ENCODE measurements at places on chromosomes 16 and 17.

GRCh38 chr17:39486242-39486641 lies 25.0 kb downstream of the CDK12 start:
- DNase-seq, result no peak

DNA sequence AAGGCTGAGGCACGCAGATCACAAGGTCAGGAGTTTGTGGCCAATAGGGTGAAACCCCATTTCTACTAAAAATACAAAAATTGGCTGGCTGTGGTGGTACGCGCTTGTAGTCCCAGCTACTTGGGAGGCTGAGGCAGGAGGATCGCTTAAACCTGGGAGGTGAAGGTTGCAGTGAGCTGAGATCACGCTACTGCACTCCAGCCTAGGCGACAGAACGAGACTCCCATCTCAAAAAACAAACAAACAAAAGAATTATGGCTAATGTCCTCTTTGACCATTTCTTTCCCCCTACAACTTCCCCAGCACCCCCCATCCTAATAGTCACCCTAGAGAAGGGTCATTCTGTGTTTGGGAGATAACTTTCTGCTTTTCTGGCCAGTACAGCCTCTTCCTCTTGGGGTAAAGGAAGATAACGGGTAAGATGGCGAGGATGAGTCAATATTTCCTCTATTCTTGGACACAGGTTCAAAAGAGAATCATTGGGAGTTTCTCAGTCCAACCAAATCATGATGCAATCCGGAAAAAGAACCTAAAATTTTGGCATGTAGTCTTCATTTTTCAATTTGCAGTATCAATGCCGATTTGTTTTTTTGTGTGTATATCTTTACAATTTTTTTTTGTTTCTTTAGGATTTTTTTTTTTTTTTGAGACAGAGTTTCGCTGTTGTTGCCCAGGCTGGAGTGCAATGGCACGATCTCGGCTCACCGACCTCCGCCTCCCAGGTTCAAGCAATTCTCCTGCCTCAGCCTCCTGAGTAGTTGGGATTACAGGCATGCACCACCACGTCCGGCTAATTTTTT lies 107.6 kb upstream of the MED13 start:
- no peak for DNase-seq

GRCh38 chr16:85968041-85968920 lies 69.3 kb downstream of the IRF8 start:
- no peak for DNase-seq

DNA sequence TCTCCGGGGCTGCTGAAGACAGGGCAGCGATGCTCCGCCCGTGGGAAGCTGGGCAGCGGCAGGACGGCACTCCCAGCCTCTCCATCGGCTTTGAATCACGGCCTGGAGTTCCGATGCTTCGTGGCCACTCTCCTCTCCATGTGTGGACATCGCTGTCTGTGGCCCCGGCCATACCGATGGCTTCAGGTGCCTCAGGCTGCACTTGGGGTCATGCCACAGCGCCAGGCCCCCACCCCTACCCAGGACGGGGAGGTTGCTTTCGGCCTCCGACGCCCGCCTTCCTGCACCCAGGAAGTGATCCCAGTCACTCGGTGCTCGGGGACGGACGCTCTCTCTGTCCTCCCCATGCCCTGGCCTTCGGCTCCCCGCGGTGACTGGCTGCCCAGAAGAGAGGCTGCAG lies 180.7 kb downstream of the BANP start:
- no peak for DNase-seq

DNA sequence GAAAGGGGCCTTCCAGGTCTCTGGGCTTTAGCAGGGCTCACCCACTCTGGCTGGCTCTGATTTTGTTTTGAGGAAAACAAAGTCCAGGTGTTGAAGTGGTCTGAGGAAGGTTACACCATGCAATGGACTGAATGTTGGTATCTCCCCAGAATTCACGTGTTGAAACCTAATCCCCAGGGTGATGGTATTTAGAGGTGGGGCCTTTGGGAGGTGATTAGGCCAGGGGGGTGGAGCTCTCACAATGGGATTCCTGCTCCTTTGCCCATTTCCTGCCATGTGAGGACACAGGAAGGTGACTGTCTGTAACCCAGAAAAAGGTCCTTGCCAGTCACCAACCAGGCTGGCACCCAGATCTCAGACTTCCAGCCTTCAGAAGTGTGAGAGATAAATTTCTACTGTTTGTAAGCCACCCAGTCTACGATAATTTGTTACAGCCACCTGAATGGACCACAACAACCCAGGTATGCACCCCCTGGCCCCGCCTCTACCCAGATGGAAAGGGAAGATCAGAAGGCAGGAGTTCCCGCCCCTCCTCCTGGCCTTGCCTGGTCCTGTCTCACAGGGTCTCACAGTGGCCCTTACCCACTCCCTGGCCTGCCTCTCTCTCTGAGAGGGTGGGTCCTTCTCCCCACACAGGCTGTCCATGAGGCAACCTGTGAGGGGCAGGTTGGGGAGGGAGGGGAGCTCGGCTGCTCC lies 32.0 kb downstream of the LRRC75A start:
- DNase-seq, result no peak

GRCh38 chr16:71863995-71864394 lies 18.2 kb downstream of the ATXN1L start:
- DNase-seq, result no peak

GRCh38 chr16:54204756-54205155 lies 81.8 kb downstream of the IRX3 start:
- DNase-seq, result no peak

- DNase-seq, result no peak
Observed at GRCh38 chr16:17277981-17278381, 192.8 kb downstream of the XYLT1 start.

DNA sequence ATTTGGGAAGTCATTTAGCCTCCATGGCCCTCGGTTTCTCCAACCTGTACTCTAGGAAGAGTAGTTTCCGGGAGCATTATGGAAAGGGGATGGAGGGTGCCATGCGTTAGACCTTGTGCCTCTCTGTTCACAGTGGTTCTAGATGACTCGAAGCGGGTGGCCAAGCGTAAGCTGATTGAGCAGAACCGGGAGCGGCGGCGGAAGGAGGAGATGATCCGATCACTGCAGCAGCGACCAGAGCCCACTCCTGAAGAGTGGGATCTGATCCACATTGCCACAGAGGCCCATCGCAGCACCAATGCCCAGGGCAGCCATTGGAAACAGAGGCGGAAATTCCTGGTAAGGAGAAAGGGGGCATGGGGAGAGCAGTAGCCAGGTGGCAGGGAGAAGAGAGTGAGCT lies 15.9 kb downstream of the NR1D1 start:
- no peak for DNase-seq

GRCh38 chr17:21463204-21463661 lies 87.1 kb downstream of the KCNJ12 start:
- DNase-seq, result no peak

DNA sequence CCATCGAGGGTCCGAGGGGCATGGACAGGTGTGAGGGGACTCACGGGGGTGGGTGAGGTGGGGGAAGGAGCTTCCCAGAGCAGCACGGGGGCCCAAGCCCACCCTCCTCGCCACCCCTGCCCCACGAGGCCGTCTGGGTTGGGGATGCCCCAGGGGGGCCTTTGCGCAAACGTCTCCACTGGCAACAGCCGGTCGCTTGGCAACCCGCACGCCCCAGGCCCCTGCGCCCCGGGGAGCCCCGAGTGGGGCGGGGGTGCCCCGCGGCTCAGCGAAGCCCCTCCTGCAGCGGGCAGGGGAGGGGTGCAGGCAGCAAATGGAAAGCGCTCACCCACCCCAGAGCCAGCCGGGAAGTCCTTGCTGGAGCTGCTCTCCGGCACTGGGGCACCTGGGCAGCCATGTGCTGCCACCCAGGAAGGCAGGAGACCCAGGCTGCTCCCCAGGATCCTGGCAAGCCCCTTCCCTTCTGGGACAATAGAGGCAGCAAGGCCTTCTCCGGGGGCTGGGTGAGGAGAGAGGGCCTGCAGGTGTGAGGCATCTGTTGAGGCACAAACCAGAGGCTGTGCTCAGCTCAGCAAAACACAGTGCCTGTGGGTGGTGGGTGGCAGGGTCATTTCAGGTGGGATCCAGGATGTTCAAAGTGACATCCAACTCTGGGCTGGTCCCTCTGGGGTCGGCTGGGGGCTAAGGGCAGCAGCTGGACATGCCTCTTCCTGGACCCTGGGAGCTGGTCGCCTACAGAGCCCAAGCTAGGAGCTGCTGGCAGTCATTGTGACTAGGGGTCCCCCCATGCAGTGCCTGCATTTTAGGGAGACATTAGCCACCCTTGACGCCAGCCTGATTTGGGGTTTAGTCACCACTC lies 80.9 kb upstream of the CBX4 start:
- no peak for DNase-seq

GRCh38 chr16:27995378-27995777 lies 68.1 kb downstream of the GSG1L start:
- no peak for DNase-seq

GRCh38 chr17:19284005-19284959 lies 47.1 kb downstream of the EPN2 start:
- DNase-seq, result no peak

DNA sequence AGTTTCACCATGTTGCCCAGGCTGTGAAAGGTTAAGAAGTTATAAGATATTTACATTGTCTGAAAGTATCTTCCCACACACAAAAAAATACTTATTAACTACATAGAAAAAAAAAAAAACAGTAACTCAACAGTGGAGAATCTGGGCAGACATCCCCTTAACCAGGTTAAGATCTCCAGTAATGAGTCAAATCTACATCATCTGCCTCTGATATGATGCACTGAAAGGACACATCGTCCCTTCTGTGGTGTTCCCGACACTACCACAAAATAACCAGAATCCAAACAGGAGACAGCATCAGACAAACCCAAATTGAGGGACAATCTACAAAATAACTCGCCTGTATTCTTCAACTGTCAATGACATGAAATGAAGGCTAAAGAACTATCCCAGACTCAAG lies 40.0 kb downstream of the CMTM4 start:
- peak; percentile 30 for DNase-seq

GRCh38 chr16:69754143-69754468 lies 620 bp downstream of the NOB1 start:
- no peak for DNase-seq

GRCh38 chr16:23836078-23836403 lies 258 bp downstream of the PRKCB start:
- no peak for DNase-seq

DNA sequence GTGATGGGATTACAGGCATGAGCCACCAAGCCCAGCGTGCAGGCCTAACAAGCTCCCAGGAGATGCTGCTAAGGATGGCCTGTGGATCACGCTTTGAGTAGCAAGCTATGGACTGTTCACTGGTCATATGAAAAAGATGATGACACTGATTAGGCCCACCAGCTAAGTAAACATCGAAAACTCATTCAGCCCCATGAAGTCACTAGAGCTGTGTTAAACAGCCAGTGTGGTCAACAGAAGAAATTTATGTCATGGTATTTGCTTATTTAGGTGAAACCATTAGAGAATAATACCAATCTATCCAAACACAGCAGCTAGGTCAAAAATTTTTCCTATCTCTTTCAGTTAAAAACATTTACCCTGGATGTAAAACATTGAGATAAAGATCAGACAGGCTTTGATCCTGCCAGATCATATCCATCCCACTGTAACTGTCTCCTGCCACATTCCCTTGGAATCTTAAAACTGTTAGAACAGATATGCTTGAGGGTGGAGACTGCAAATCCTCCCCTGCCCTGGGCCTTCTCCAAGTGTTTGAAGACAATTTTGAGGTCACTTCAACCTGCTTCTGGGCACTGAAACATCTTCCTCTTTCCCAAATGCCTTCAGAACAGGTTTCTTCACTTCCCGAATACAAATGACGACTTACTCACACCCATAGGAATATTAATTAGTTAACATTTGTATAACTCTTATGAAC lies 30.9 kb downstream of the HOXB1 start:
- no peak for DNase-seq

GRCh38 chr16:72241930-72242329 lies 70.0 kb upstream of the PMFBP1 start:
- DNase-seq, result peak; percentile 63

- DNase-seq, result no peak
Observed at GRCh38 chr17:72021417-72022041, 99.3 kb upstream of the SOX9 start.

- DNase-seq, result no peak
Observed at GRCh38 chr16:9081158-9081557, 10.3 kb upstream of the HAPSTR1 start.

GRCh38 chr16:87114832-87115231 lies 202.4 kb downstream of the C16orf95 start:
- no peak for DNase-seq

DNA sequence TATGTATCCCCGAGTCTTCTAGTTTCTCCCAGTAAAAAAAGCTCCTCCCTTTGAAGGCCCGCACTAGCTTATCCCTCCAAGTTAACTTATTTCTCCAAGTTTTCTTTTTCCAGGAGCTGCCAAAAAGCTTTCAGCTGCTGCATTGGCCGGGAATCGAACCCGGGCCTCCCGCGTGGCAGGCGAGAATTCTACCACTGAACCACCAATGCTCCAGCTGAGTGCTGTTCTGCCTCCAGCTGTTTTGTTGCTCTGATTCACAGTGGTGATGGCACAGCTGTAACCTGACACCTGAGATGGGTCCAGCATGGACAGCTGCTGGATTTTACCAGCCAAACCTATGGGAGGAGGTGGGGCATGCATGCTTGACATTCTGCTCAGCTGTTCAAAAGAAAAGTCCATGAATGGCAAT lies 22.1 kb downstream of the VAC14 start:
- DNase-seq, result peak; percentile 42

DNA sequence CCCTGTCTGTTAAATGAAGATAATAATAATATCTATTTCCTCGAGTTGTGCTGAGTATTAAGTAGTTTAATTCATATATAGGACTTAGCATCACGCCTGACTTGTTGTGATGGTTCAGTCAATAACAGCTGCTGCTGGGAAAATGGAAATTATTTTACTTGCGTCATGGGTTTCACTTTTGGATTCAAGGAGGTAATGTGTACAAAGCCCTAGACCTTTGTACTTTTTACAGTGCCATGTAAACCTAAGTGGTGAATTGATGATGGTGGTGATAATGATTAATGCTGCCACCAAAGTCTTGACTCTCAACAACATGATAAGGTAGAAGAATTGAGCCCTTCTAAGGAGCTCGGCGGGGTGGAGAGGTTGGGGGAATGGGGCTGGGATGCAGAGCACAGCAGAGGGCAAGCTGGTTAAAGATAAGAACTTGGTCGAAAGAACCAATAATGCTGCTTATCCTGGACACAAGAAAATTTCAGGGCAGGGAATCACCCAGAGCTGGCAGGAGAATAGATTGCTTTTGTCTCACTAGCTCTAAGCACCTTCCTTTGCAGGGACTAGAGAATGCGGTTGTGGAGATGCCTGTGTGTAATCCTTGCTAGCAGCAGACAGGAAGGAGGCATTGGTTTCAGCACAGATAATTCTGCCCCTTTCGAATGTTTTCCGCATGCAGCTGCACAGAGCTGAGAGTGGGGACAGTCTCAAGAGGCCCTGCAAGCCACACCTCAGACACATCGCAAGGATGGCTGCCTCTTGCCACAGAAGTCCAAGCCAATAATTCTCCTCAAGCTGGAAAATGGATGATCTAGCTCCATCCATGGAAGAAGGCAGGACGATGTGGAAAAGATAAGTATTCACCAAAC lies 187.1 kb downstream of the TMEM114 start:
- DNase-seq, result no peak

Data from kidney glomerular epithelial cell (primary cell).